ENCODE measurements at places on chromosomes 11 and 22.

DNA sequence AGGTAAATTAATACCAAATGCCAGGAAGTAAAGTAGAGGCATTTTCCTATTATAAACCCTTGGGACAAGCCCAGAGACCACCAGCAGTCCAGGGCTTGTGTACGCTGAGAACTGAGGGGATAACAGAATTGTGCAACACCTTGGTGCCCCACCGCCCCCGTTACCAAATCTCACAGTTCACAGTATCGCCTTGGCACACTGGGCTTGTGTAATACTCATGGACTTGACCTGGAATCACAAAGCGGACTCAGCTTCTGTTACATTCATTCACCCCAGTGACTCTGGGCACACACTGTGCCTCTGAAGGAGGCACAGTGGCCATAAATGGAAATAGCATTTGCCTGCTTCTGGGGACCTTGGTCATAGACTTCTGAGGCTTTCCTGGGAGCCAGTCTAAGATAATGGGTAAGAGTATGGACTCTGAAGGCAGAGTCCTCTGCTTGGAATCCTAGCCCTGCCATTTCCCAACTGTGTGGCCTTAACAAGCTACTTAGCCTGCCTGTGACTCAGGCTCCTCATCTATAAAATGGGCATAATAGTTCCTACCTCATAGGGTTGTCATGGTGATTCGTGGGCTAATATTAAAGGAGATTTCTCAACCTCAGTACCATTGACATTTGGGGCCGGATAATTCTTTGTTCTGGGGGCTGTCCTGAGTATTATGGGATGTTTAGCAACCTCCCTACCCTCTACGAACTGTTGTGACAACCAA, 53.7 kb downstream of the TIMP3 start:
- DNase-seq = no peak

DNA sequence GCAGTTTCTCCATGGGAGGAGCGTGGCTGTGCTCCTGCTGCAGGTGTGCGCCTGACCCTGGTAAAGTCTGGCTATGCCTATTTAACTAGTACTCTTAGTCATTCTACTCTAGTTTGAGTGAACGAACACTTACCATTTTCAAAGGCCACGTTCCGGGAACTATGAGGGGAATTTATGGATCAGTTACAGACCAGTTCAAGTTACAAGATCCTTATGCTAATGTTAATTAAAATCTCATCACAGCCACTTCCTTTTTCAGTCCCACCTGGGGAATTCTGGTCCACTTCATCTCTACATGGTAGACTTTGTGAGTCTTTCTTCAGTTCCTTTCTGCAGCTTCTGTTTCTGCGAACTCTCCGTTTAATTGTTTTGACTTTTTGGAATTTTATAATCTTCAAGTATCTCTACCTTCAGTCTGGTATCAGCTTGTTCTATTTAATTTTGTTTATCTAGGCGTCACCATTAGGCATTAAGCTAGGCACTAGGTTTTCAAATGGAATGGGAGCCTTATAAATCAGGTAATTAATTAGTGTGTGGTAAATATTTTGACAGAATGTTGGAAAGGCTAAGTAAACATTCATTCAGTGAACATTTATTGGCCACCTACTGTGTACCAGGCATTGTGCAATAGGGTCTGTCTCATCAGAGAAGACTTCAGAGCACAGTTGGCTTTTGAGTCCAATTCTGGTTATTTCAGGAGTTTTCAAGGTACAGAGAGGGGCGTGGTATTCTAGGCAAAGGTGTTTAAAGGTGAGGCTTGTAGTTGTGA, 78.9 kb downstream of the GRK3 start:
- DNase-seq = no peak

DNA sequence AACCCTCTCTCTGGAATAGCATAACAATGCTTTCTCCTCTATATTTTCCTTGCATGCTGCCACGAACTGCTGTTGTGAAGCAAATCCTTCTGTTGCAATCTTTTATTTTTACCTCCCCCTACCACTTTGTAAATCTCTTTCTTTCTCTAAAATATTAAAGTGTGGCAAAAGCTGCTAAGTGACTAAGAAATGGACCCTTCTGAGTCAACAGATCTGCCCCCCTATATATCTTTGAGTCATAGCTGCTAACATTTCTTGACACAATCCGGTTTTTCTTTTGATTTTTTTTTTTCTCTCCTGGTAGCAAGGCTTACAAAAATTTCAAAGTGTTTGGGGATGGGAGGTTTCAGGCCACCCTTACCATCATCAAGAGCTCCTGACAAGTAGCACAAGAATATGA, 39.0 kb upstream of the KIRREL3 start:
- no peak for DNase-seq

GRCh38 chr11:118911113-118911879, 14.4 kb downstream of the BCL9L start:
- no peak for DNase-seq

DNA sequence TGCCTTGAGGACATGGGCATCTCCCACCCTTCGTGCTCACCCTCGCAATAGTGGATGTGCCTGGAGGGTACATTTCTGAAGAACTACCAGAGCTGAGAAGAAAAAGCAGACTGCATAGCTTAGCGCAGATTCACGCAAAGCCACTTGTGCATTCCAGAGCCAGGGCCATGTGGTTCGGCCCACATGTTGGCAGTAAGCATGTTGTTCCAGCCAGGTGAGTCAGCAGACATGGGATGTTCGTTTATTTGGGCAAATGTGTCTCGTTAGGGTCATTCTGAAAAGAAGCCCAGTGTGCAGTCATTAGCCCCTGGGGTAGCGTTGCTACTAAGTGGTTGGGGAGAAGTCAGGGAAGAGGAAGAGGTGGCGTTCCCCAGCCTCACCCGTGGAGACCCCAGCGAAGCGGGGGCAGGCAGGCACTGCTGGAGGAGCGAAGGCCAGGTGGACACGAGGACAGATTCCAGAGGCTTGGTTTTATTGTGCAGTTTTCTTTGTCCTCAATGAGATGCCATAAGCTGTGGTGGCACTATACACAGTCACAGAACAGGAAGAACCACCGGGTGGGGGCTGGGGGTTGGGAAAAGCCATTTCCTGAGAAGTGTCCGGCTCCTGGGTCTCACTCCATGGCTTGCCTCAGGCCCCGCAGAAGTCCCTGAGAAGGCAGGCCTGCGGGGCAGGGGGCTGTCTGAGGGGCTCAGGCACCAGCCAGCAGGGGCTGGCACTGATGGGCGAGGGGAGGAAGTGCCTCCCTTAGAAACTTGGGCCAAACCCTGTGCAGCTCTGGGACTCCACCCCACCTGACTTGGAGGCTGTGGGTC, 5.0 kb downstream of the THY1 start:
- DNase-seq = no peak

- no peak for DNase-seq
Measured at GRCh38 chr11:130308059-130308458, 6.7 kb downstream of the ZBTB44 start.

DNA sequence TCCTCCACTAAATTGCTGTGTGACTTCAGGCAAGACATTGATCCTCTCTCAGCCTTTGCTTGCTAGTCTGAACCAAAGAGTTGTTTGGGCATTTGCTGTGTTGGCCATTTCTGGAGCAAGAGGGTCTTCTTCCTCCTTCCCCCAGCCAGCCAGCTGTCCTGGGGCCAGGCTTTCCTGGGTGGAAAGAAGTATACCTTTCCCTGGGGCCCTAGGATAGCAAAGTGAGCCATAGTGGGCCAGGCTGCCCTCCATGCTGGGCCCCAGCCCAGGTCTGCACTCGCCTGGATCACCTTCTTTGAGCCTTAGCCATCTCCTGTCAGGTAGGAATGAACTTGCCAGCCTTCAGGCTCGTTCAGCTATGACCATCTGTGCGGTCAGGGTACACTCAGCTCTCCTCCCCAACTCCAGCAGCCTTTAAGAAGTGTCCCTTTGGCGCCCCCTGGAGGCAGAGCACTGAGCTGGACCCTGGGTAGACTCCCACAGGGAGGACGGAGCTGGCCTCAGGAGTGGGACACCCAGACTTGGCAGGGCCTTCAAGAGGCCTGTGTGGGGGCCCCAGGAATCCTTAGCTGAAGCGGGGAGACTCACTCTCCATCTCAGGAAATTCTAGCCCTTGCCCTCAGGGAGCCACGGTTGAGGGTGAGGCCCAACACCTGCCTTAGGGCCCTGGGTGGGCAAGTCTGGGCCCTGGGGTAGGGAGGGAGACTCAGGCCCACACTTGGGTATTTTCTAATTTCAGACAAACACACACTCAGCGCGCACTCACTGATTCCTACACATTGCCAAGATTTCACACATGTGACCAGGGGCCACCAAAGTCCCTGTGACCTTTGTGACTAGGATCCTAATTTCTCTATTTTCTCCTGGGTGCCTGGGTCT, 35.6 kb upstream of the TPBGL start:
- no peak for DNase-seq

DNA sequence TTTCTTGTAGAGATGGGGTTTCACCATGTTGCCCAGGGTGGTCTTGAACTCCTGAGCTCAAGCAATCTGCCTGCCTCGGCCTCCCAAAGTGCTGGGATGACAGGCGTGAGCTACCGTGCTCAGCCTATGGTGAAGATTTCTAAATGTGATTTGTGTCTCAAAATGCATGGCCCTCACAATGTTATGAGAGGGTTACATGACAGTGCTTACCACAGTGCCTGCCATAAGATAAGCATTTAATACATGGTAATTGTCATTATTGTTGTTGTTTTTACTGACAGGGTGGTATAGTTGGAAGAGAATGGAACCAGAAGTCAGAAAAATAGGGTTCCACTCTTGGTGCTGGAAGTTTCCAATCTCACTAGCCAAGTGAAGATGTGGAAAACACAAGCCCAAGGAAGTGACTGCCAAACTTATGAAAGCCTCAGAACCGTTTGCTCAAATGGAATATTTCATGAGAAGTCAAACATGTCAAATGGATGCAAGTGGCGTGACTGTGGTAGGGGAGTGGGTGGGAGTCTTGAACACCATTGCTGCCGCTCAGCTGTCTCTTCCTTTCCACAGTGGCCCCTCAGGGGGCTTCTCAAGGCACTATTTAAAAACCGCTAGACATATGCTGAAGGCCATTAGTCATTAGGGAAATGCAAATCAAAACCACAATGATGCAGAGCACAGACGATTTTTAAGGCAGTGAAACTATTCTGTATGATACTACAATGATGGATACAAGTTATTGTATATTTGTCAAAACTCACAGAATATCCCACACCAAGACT, 29.1 kb upstream of the LMO2 start:
- no peak for DNase-seq

DNA sequence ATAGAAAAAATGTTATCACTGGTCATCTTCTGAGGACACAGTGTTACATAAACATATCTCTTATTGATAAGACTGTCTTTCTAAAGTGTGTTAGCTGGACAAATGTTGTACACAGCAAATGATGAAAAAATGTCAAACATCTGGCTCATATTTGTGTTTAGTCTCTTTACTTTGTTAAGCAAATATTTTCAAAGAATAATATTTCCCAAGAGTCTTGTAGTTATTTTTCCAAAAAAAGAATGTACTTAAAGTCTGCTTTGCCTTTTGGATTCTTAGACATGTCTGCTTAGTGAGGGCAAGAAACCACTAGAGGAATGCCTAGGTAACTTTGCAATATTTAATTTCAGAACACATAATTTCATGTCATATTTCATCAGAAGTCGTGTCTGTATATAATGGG, 23.9 kb upstream of the CCDC179 start:
- no peak for DNase-seq

Measured in coronary artery (tissue), 2 donors.